ENCODE measurements at places on chromosomes 1 and 21.
A peak's percentile ranks its signal among the peaks of the same experiment; 100 is the strongest.

- H3K4me1 ChIP-seq: no peaks in the 10 kb centered on the region
- no peak overlapping the region for H3K27ac ChIP-seq
- H3K36me3 ChIP-seq: no peaks in the 10 kb centered on the region
- DNase-seq: no peak
Measured at GRCh38 chr1:167120899-167121298, 27.0 kb downstream of the STYXL2 start.

DNA sequence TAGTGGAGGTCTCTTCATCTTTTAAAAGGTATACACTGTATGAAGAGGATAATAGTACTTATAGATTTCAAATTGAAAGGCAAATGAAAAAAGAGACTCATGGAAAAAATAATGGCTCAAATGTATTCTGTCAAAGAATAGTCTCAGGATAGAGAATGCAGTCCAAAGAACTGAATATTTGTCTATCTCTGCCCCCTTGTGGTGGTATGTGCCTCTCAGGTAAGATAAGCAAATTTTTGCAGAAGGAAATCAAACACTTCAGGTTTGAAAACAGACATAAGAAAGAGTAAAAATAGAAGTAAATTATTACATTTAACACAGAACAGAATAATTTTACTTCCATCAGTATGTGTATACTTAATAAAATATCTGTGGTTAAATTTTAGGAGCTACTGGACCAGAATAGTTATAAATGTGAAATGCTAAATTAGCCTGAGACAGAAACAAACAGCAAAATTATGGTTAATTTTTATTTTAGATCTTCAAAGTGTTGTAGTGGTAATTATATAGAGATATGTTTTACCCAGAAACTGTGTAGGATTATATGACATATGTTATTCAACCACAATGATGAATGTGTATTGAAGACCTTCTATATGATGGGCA lies 164.4 kb upstream of the PALMD start:
- no peak overlapping the region for H3K27ac ChIP-seq
- no peak overlapping the region for H3K4me3 ChIP-seq
- DNase-seq: peak; percentile 85
- no peaks in the 10 kb centered on the region for H3K4me1 ChIP-seq

GRCh38 chr21:34734696-34735095 lies 65.9 kb downstream of the CLIC6 start:
- H3K27ac ChIP-seq: no peak overlapping the region
- no peaks in the 10 kb centered on the region for H3K36me3 ChIP-seq
- no peak overlapping the region for H3K4me3 ChIP-seq
- DNase-seq: no peak
- no peaks in the 10 kb centered on the region for H3K27me3 ChIP-seq

GRCh38 chr1:59560807-59561450 lies 253.8 kb upstream of the HOOK1 start:
- DNase-seq: no peak
- no peak overlapping the region for H3K27ac ChIP-seq
- no peaks in the 10 kb centered on the region for H3K27me3 ChIP-seq

DNA sequence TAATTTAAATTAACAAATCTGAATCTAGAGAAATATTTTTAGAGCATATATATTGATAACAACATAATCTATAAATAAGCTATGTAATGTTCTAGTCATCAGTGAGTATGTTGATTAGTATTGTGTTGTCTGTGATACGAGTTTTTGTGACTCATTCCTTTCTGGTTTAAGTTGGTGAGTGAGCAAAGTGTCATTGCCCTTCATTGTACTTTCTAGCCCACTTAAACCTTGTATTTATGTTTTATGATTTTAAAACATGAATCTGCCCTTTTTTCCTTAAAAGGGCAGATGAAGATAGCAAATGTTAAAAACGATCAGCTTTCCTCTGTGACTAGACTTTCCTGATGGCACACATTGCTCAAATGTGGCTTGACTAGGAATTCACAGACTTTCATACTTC lies 38.5 kb downstream of the MACO1 start:
- no peak overlapping the region for H3K27ac ChIP-seq
- H3K4me1 ChIP-seq: no peaks in the 10 kb centered on the region
- DNase-seq: no peak
- no peak overlapping the region for H3K4me3 ChIP-seq
- H3K27me3 ChIP-seq: no peaks in the 10 kb centered on the region
- H3K36me3 ChIP-seq: no peaks in the 10 kb centered on the region

Data from hepatocyte (in vitro differentiated cells).